ENCODE measurements at places on chromosomes 2 and 18.

DNA sequence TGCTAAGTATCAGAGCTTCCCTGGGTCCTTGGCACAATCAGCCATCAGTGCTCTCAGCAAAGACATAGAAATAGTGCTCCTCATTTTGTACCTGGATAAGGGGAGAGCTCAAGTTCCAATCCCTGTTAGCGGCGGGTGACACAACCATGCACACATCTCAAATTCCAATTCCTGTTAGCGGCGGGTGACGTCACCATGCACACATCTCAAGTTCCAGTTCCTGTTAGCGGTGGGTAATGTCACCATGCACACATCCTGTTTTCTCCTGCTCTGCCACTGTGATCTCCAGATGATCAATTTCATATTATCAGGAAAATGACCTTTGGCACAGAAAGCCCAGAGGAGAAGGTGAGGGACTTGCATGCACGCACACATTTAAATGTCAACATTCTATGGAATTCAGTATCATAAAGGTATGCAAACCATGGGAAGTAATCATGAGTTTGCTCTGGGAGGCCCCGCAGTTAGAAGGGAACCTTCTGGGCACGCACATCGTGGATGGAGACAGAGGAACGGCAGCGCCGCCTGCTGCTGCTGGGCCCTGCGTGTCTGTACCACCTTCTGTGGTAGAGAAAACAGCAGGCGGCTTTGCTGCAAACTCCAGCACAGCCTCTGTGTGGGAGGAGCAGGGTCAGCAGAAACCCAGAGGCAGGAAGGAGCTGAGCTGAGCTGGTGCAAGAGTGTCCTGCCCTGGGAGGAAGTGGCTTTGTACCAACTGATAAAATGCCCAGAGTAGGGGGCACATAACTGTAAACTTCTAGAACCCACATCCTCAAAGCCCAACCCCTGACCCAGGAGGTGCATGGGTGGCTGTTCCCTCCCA is 77.8 kb downstream of the MBP start:
- no peak for DNase-seq

DNA sequence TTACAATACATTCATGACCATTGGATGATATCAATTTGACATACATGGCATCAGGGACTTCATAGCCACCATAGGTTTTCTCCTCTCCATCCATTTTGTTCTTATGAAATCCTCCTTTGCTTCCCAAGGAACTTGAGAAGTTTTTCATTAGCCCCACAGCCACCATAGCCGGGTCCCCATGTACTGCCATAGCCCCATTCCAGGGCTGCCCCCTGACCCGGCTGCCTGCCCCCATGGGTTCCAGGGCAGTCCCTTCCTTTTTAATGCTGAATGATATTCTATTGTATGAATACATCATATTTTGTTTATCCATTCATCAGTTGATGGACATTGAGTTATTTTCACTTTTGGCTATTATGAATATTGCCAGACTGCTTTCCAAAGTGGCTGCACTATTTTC is 20.4 kb downstream of the ATP6V1B1 start:
- DNase-seq = no peak

GRCh38 chr2:71358931-71359671 is 27.5 kb downstream of the ZNF638 start:
- no peak for DNase-seq

GRCh38 chr18:78505851-78506461 is 473.7 kb upstream of the SALL3 start:
- peak; percentile 0 for DNase-seq

DNA sequence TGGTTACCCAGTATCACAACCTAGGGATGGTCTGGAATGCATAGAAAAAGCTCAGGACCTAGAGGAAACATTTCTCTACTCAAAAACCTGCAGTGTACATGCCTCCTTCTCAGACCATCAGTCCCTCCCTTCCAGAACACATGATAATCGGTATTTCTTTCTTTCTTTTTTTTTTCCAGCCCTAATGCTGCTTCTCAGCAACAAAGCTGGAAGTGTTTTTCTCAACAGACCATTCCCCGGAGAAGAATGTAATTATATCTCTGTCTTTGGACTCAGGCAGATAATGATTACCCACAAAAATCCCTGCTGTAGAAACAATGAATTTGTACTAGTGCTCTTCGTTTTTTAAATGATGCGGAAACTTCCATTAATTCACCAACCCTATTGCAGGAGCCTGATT is 44.1 kb upstream of the NDUFV2 start:
- no peak for DNase-seq

DNA sequence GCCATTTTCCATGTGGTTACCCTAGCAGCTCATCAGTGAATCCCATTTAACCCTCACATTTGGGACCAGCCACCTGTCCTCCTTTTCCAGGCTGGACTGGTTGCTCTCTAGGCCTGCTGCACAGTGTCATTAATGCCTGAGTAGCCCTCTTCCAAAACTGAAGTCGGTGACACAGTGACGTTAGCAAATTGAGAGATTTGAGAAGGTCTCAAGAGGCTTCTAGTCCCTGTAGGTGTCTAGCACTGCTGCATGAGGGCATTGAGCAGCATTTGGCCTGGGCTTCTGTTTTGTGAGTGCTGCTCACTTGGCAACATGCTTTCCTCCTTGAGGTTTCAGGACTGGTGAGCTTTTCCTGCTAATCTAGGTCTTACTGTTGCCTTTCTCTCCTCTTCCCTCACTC is 36.7 kb downstream of the PKP4 start:
- DNase-seq = no peak

DNA sequence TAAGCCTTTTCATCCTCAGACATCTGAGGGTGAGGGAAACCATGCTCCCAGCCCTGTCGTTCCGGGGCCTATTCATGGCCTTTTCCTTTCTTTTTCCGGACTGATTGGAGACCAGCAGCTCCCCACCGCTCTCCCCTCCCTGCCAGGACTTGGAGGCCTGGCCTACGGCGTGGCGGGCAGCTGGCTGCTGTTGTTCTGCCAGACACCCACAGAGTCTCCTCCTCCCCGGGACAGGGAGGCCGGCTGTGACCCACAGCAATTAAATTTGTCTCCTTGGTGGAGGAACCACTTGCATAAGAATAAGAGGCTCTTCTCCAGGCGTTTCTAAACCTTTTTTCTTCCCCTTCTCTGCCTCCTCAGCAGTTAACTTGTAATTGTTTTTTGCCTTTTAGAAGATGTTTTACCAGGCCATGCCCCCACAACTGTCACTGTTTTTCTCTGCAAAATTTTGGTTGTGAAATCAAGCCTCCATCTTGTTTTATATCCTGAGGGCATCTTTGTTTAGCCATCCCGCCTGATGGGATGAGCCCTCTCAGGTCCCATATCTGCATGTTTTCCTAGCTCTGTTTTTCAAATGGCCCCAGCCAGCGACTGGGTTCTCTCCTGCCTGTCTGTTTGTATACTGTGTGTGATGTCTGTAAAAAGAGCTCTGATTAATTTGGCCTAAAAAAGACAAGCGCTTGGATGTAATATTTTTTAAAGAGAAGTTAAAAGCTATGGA is 1060.0 kb upstream of the DDX18 start:
- no peak for DNase-seq

GRCh38 chr2:170361090-170361936 is 183.4 kb downstream of the MYO3B start:
- DNase-seq = no peak

GRCh38 chr2:237320801-237321560 is 93.0 kb downstream of the COL6A3 start:
- no peak for DNase-seq

GRCh38 chr2:219415580-219416234 is 2.5 kb upstream of the DES start:
- DNase-seq = no peak

DNA sequence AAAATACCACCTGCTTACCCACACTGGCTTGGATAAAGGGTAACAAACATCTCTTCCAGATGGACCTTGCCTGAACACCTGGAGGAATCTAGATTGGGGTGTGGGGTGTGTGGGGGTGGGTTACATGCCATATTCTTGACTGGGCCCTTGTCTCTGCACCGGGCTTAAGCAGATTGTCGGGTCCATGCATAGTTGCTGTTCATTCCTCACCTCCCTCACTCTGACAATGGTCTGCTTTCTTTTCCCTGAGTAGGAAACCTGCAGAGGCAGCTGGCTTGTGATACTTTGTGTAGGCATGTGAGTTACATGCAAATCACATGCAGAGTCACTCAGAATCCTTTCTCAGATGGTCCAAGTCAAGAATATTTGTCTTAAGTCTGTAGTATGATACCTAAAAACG is 112.8 kb upstream of the GLS start:
- DNase-seq = no peak

Measured in iPS DF 19.7 (cell line).